ENCODE measurements at places on chromosomes 6 and 20.
A peak's percentile ranks its signal among the peaks of the same experiment; 100 is the strongest.

DNA sequence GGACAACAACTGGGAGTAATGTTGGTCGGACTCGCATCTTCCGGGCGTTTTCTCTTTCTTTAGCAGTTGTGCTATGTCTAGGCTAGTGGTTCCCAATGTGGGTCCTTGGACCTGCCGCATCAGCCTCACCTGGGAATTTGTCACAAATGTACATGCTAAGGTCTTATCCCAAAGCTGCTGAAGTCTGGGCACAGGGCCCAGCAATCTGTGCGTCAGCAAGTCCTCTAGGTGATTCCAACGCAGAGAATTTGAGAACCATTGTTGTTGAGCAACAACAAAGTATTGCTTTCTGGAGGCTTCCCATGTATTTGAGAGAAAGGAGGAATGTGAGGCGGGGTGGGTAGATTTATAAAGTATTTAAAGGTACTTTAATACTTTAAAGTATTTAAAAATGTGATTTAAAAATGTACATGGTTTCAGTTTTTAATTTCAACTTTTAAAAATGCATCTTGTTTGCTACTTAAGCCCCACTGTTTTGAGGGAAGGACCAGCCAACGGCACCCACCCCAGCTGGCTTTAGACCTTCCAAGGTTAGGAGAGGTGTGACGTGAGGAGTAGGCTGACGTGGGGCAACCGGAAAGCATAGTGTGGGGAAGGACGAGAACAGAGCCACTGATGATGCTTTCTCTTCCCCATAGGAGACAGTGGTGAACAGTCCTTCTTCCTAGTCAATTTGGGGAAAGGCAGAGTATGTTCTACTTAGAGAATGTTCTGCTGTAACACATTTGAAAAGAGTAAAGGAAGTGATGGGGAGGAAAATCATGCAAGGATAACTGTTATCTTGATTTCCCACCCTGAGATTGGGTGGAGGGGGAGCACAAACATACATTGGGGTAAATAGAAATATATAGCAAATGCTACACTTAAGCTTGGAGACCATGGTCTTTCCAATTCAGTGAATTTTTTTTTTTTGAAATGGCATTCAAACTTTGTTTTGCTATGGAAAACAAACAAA, 4.3 kb downstream of the UST start:
- DNase-seq: no peak

DNA sequence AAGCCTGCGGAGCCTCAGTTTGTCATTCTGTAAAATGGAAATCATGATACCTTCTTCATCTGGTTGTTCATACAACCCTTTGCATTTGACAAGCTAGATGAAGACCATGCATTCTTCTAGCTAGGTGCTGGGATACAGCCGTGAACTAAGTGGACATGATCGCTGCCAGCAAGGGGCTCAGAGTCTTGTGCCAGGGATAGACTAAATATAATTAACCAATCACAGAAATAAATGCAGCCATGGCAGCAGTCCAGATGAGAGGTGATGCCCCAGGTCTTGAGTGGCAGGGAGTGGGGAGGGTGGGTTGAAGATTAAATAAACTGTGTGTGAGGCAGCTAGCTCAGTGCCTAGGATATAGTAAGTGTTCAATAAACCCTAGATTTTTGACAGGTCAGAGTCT, 19.3 kb downstream of the JPH2 start:
- no peak for DNase-seq

- peak; percentile 49 for DNase-seq
Measured at GRCh38 chr6:100458841-100459591, 5.7 kb downstream of the SIM1 start.

- no peak for DNase-seq
Measured at GRCh38 chr6:41335943-41336342, 535 bp downstream of the NCR2 start.

DNA sequence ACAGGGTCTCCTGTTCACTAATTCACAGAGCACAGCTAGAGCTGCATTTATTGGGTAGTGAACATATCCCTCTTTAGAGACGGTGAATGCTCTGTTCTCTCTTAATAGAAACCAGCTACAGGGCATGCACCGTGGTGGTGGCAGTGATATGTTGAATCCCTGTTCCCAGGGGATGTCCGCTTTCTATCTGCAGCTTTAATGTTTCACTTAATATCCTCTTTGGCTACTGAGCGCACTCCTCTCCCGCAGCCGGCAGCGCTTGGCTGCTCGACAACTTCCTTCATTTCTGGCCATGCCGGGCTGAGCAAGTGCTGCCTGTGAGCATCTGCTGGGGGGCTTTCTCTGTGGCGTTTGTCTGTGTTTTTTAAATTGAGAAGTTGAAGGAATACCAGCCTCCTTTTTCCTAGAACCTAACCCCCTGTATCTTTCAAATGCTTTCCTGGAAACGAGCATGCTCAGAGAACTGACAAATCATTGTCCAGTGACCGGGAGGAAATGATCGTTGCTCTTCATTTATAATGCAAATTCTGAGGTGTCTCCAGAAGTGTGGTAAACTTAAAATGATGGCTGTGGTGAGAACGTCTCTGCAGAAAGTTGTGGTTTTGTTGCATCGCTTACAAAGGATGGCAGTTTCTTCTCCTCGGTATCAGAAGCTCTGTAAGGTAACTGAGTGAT, 297.9 kb downstream of the UTRN start:
- peak; percentile 45 for DNase-seq

GRCh38 chr6:32970413-32971241, 2.2 kb downstream of the BRD2 start:
- peak; percentile 90 for DNase-seq

DNA sequence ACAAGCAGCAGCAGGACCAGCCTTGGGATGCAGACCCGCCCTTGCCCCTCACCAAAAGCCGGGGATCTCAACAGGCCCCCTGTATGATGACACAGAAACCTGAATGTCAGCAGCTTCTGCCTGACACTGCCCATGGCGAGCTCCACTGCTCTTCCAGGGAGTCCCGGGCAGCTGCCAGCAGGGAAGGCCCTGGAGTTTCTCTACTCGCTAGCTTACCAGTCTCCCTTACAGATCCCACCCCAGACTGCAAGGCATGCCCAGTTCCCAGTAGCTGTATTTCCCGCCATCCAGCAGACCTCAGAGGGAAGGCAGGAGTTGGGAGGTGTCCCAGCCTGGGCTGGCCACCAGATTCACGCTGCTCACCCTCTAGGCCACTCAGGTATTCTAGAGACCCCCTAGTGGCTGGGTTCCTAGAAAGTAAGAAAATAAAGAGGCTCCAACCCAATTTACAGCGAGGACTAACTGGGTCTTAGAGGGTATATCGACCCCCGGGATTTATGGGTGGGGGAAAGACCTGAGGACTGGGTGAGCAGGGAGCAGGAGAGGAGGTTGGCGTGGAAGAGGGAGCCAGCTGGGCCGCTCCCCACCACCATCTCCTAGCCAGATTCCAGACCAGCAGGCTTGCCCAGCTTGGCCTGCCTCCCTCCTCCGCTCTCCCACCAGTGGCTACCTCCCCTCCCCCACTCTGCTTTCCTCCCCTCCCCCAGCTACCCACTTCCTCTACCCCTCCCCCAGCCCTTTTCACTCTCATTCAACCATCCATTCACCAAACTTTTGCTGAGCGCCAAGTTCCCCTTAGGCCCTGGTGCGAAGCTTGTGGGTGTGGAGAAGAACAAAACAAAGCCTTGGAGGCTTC, 9.7 kb upstream of the HMGA1 start:
- no peak for DNase-seq

DNA sequence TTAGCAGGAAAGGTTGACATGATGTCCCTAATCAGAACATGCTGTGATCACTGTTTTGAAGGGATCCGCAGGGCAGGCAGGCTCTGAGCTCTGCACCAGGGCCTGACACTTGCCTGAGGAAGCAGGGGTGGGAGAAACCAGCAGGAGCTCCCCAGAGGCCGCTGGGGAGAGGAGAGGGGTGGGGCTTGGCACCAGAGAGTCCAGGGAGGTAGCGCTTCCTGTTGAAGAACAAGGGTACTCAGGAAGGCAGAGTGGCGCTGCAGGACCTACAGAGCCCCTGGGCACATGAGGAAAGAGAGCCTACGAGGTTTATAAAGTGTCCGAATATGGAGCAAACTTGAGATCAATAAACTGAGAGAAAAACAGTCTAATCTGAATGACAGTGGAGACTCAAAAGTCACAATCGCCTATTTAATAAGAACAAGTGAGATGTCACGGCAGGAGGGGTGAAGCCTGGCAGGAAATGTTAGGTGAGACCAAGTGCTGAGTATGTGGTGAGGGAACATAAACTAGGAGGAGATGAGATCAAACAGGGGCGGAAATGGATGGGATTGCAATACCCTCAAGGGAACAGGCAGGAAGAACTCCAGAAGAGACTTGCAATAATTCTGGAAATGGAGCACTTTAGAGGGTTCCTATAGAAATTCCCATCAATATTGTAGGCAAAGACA, 5.8 kb upstream of the TBXT start:
- no peak for DNase-seq

DNA sequence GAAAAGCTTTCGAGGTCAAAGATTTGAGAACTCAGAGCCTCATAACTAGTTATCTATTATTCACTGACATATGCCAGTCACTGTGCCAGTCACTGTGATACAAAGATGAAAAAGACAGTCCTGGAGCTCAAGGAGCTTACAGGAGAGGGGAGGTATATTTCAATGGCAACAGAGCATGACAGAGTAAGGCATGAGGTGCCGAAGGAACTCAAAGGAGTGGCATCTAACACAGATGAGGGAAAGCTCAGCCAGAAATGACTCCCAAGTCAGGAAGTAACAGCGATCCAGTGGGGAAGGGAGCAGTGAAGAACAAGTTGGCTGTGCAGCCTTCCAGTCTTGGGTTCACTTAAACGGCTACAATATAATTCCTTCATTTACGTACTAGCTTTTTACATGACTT, 46.6 kb downstream of the DTNBP1 start:
- DNase-seq: no peak

DNA sequence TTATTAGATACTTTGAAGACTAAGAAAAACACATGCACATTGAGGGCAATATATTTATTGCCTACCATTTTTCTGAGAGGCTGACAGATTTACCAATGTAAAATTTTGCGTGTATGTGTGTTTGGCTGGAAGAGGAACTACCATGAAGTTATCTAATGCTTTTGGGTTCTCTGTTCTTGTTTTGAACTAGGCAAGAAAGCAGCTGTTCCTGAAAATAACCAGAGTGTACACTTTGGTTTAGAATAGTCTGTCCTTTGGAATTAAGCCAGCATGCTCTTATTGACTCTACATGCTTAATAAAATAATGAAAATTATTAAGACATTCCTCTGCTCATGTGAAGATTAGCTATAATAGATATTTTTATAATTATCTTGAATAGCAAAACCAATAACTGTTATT, 129.2 kb downstream of the MYB start:
- DNase-seq: no peak

GRCh38 chr6:24489881-24490280, 503 bp upstream of the GPLD1 start:
- DNase-seq: no peak

DNA sequence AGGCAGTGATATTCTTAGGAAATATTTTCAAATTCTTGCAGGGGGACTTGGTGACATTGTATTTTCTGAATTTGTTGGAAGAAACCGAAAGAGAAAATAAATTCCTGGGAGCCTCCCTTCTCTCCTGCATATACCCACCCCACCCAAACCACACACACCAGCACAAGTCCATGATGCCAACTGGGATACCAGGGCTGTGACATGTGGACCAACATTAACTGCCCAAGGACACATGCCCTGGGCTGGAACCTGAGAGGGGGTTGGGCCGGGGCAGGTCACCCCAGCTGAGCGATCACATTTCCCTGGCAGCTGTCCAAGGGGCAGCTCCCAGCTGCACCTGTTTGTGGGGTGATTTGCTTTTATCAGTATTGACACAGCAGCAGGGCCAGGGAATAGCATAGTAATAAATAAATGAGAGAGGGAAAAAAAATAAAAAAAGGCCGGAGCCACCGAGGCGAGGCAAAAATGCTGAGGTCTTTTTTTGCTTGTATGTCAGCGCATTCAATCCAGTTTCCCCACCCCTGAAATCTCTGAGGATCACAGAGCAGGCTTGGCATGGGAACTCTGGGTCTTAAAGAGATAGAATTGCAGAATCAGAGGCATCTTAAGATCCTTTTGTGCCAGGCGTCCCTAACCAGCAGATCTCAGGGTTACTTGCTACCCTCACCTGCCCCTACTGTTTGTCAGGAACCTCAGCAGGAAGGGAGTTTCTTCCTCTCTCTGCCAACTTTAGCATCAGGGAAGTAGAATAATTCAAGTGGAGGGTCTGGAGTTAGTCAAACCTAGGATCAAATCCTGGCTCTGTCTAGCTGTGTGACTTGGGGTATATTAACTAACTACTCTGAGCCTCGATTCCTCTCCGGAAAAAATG, 66.5 kb upstream of the PIM1 start:
- peak; percentile 19 for DNase-seq

GRCh38 chr20:63337786-63338420, 23.2 kb downstream of the CHRNA4 start:
- no peak for DNase-seq

- no peak for DNase-seq
Measured at GRCh38 chr20:46823271-46823751, 71.3 kb upstream of the EYA2 start.

GRCh38 chr6:32982084-32982701, 13.8 kb downstream of the BRD2 start:
- DNase-seq: peak; percentile 36

GRCh38 chr20:23079016-23079351, 7.1 kb downstream of the CD93 start:
- DNase-seq: no peak

- no peak for DNase-seq
Measured at GRCh38 chr6:52213127-52213526, 27.0 kb downstream of the IL17A start.

DNA sequence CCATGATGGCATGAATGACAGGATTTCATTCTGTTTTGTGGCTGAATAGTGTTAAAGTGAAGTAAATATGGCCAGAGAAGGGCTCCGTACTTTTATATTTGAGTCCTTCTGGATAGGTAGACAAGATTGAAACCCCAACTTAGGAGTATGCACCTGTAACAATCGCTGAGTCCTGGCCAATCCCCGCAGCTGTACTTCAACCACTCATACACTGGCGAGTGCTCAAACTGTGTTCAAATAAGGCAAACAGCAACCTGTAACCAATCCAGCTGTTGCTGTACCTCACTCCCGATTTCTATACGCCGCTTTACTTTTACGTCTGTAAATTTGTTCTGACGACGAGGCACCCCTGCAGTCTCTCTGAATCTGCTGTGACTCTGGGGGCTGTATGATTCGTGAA, 6.7 kb downstream of the TTLL2 start:
- no peak for DNase-seq

- no peak for DNase-seq
Measured at GRCh38 chr6:91240878-91241603, 654.2 kb upstream of the MAP3K7 start.

DNA sequence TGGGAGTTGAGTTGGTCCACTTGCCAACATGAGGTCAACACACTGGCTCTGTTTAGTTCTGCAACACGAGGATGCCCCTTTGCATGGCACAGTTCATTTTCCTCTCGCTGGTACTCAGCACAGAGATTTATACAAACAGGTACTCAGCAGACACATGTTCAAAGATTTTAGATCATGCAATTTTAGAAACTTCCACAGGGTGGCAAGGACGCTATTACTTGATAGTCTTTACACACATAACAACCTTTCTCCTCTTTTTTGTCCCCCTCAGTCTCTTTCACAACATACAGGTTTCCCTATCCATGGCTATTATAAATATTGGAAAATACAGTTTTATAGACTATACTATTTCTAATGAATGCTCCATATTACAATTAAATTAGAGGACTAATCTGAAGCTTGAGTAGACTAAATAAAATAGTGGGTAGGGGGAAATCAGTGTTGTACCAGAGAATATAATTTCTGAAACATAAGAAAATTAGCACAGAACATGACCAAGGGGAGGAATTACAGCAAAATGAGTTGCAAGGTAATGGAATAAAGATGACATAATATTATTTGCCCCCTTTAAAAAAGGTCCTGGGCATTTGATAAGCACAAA, 331.8 kb upstream of the BTBD3 start:
- peak; percentile 28 for DNase-seq

Data from ELR (cell line).